ENCODE measurements at places on chromosomes 16 and 17. TPM values are rescaled to one million over a fixed set of nuclear protein-coding genes. Genes with fewer than 3 reads are reported as not detected.

The TPSAB1 gene
- not detected for total RNA-seq

The SEPTIN12 gene
- 4.4 TPM for total RNA-seq

The PIPOX gene
- total RNA-seq = 1.8 TPM

The CFAP97D1 gene
- 0.16 TPM for total RNA-seq

The ABCC11 gene
- 0.29 TPM for total RNA-seq

The KRT33B gene
- total RNA-seq = not detected

GRCh38 chr17:47352848-47353247 lies 29.1 kb downstream of the EFCAB13 start:
- no peaks in the 10 kb centered on the region for H3K36me3 ChIP-seq
- DNase-seq = no peak
- no peak overlapping the region for H3K27ac ChIP-seq

DNA sequence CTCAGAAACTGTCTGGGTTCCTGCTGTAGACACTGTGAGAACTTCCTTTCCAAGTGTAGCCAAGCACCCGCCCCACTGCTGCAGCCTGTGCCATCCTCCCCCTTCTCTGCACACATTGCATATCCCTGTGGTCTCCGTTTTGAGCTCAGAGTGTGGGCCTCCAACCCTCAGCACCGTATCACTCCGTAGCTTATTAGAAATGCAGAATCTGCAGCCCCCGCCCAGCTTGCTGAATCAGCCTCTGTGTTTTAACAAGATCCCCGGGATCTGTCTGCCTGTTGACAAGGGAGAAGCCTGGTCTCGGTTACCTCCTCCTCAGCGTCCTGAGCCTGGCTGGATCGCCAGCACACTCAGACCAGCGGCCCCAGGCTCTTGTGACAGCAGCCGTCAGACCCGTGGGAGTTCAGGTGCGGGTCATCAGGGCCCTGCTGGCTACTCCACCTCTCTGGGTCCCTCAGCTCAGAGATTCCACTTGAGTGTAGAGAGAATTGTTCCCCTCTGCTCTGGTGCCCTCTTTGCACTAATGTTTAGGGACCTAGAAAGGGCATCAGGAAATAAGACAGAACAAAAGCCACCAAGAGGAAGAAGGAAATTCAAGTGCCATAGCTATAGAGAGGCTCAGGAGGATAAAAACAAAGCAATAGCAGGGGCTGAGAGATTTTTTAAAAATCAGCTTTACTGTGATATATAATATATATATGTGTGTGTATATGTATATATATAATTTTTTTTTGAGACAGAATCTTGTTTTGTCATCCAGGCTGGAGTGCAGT lies 92.3 kb downstream of the PITPNC1 start:
- peak overlapping the region; percentile 52 for H3K27ac ChIP-seq
- H3K27me3 ChIP-seq = no peaks in the 10 kb centered on the region
- H3K36me3 ChIP-seq = no peaks in the 10 kb centered on the region

GRCh38 chr16:50494501-50495491 lies 53.4 kb upstream of the NKD1 start:
- no peaks in the 10 kb centered on the region for H3K27me3 ChIP-seq
- H3K36me3 ChIP-seq = no peaks in the 10 kb centered on the region
- no peak overlapping the region for H3K4me3 ChIP-seq

- H3K27me3 ChIP-seq = no peaks in the 10 kb centered on the region
- H3K27ac ChIP-seq = no peak overlapping the region
- H3K4me3 ChIP-seq = no peak overlapping the region
- peaks cover 8% of the 10 kb centered on the region for H3K4me1 ChIP-seq
- no peak for DNase-seq
Observed at GRCh38 chr16:70658921-70659320, 12.6 kb downstream of the IL34 start.

GRCh38 chr17:15270628-15271381 lies 5.7 kb upstream of the PMP22 start:
- no peak overlapping the region for H3K4me3 ChIP-seq
- H3K27me3 ChIP-seq = peaks cover 19% of the 10 kb centered on the region
- peaks cover 17% of the 10 kb centered on the region for H3K4me1 ChIP-seq
- H3K36me3 ChIP-seq = no peaks in the 10 kb centered on the region

- H3K36me3 ChIP-seq = no peaks in the 10 kb centered on the region
- H3K4me3 ChIP-seq = no peak overlapping the region
- H3K27me3 ChIP-seq = no peaks in the 10 kb centered on the region
- no peak overlapping the region for H3K27ac ChIP-seq
Observed at GRCh38 chr16:58269526-58269925, 25.3 kb downstream of the PRSS54 start.

DNA sequence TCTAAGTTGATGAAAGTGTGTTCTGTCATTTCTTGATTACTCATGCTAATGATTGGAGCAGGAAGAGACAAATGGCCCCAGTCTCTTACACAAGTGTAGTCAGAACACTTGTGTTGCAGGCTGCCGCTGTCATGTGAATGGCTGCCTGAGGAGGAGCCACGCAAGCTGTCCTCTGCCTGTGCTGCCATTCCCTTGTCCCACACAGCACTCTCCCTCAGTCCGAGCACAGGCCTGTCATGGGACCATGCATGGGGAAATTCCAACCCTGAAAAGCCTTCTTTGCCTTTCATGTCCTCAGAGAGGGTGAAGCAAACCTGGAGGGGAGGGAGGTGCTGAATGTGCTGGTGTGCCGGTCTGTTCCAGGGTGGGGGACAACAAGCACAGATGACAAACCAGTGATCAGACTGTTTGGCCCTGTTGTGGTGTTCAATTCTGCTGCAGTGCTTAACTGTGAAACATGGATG lies 109.4 kb downstream of the MRTFB start:
- H3K27ac ChIP-seq = no peak overlapping the region
- no peaks in the 10 kb centered on the region for H3K27me3 ChIP-seq
- no peak overlapping the region for H3K4me3 ChIP-seq

DNA sequence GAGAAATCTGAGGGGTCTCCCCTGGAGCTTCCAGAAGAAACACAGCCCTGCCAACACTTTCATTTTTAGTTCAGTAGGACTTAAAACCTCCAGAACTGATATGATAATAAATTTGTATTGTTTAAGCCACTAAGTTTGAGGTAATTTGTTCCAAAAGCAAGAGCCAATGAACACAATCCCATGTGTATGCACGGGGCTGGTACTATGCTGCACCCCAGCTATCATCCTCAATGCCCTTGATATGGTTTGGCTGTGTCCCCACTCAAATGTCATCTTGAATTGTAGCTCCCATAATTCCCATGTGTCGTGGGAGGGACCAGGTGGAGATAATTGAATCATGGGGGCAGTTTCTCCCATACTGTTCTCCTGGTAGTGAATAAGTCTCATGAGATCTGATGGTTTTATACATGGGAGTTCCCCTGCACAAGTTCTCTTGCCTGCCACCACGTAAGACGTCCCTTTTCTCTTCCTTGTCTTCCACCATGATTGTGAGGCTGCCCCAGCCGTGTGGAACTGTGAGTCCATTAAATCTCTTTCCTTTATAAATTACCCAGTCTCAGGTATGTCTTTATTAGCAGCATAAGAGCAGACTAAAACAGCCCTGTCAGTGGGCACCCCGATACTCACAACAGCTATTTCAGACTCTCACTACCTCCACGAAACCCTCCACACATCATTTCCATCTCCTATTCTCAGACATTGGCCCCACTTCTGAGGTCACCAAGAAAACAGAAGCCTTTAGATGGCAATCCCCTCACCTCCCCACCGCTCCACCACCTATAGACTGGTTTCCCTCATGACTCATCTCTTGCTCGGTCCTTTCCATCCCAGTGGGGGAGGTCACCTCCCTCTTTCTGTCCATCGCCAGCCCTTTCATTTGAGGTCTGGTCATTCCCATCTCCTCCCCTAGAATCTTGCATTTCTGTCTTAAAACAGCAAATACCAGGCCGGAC lies 8.9 kb upstream of the CACNG1 start:
- H3K27me3 ChIP-seq = no peaks in the 10 kb centered on the region
- H3K4me3 ChIP-seq = no peak overlapping the region
- H3K4me1 ChIP-seq = no peaks in the 10 kb centered on the region
- no peak overlapping the region for H3K27ac ChIP-seq
- H3K36me3 ChIP-seq = no peaks in the 10 kb centered on the region
- DNase-seq = no peak

GRCh38 chr17:32596628-32597027 lies 109.8 kb downstream of the CDK5R1 start:
- H3K27me3 ChIP-seq = no peaks in the 10 kb centered on the region
- no peaks in the 10 kb centered on the region for H3K36me3 ChIP-seq
- H3K4me1 ChIP-seq = no peaks in the 10 kb centered on the region
- DNase-seq = no peak
- H3K4me3 ChIP-seq = no peak overlapping the region

GRCh38 chr16:88810166-88810911 lies 1.4 kb downstream of the APRT start:
- peak overlapping the region; percentile 77 for H3K27ac ChIP-seq
- no peaks in the 10 kb centered on the region for H3K27me3 ChIP-seq
- H3K4me1 ChIP-seq = peaks cover 19% of the 10 kb centered on the region
- H3K36me3 ChIP-seq = peaks cover 3% of the 10 kb centered on the region
- H3K4me3 ChIP-seq = peak overlapping the region; percentile 67
- DNase-seq = no peak

DNA sequence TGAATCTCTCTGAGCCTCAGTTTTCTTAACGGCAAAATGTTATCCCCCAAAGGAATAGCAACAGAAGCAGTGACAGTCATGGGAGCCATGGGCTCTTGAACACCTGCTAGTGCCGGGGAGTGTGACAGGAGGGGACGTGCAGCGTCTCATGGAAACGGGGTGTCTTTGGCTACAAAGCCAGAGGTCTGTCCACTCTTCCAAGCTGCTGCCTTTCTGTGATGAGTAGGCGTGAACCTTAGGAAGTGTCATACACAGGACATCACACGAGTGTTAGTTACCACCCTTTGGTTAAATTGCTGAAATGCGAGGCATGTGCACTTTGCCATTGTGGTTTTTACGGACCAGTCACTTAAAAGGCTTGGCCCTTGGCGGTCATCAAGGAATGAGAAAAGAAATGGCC lies 93.4 kb downstream of the IRF8 start:
- no peaks in the 10 kb centered on the region for H3K36me3 ChIP-seq
- H3K27me3 ChIP-seq = peaks cover 53% of the 10 kb centered on the region
- DNase-seq = peak; percentile 8
- H3K27ac ChIP-seq = no peak overlapping the region

- no peaks in the 10 kb centered on the region for H3K36me3 ChIP-seq
- peak overlapping the region; percentile 58 for H3K4me3 ChIP-seq
- H3K27me3 ChIP-seq = peaks cover 26% of the 10 kb centered on the region
- peaks cover 35% of the 10 kb centered on the region for H3K4me1 ChIP-seq
- DNase-seq = peak; percentile 14
- H3K27ac ChIP-seq = no peak overlapping the region
Observed at GRCh38 chr17:64781014-64781756, 119.1 kb upstream of the SMURF2 start.

DNA sequence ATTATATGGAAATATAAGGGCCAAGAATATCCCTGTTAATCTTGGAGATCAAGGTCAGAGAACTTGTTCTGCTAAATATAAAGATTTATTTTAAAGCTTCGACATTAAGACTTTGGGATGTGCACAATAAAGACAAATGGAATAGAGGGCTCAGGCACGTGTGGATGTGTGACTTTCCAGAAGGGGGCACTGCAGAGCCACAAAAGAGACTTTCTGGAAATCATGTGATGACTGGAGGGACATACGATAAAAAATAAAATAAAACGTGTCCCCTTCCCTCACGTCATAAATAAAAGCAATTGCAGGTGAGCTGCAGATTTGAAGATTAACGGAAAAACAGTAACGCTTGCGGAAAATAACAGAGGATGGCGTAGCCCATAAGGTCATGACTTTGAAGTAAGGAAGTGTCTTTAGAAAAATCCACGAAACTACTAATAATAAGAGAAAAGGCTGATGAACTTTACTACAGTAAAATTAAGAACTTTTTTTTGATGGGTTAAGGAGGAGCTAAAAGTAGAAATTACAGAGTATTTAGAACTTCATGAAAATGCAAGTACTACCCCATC lies 9.4 kb upstream of the ENGASE start:
- H3K27me3 ChIP-seq = peaks cover 8% of the 10 kb centered on the region
- H3K4me3 ChIP-seq = no peak overlapping the region
- DNase-seq = no peak
- no peaks in the 10 kb centered on the region for H3K4me1 ChIP-seq
- no peak overlapping the region for H3K27ac ChIP-seq

DNA sequence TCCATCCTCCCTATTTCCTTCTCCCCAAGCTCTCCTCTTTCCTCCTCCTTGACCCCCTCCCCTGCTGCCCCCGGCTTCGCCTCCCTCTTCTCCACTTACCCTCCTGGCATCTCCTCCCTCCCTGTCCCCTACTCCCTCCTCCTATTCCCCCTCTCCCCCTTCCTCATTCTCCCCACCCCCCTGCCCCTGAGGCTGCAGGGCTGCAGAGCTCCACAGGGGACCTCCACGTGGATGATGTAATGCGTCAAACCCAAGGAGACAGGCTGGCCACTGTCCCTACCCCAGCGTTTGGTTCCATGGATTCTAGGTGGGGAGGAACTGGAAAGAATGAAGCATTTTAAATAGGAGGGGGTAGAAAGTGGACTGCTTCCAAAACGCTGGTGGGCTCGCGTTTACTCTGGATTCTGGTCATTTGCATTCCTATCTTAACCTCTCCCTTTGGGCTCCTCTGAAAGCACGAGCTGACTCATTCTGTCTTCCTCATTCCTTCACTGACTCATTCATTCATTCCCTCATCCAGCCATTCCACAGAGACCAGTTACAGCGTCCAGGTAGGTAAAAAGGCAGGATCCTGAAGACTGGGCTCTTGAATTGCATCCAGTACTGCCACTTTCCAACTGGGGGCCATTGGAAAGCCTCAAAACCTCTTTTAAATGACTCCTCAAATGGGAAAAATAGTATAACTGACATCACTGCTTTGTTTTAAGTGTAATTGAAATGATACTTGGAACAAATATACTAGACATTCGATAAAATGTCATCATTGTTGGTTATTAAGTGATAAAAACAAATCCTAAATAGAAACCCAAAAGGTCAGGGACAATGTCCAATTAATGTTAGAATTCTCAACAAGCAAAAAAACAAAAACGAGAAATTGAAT lies 943 bp upstream of the COTL1 start:
- peak; percentile 99 for DNase-seq
- peak overlapping the region; percentile 60 for H3K27ac ChIP-seq
- H3K4me1 ChIP-seq = peaks cover 32% of the 10 kb centered on the region
- H3K27me3 ChIP-seq = no peaks in the 10 kb centered on the region
- no peak overlapping the region for H3K4me3 ChIP-seq

DNA sequence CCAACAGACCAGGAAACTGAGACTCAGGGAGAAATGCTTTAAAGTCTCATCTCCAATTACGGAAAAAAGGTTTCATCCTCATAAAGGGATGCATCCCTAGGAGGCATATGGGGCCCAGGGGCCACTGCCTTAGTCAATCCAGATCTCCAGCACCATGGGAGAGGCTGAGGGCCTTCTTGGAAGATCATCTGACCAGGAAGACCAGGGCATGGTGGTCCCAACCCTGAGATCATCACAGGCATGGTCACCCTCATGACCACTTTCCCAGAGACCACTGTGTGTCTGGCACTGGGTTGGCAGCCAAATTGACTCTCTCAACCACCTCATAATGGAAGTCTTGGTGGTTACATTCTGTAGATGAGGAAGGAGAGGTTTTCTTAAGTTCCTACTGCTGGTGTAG lies 23.4 kb upstream of the CES5A start:
- no peaks in the 10 kb centered on the region for H3K27me3 ChIP-seq
- H3K36me3 ChIP-seq = no peaks in the 10 kb centered on the region
- DNase-seq = no peak
- H3K4me3 ChIP-seq = no peak overlapping the region
